ENCODE measurements at places on chromosomes 5 and 9.
A peak's percentile ranks its signal among the peaks of the same experiment; 100 is the strongest.

- no peak for DNase-seq
These were observed 336.7 kb upstream of the KIF2A start for GRCh38 chr5:61969347-61969746.

DNA sequence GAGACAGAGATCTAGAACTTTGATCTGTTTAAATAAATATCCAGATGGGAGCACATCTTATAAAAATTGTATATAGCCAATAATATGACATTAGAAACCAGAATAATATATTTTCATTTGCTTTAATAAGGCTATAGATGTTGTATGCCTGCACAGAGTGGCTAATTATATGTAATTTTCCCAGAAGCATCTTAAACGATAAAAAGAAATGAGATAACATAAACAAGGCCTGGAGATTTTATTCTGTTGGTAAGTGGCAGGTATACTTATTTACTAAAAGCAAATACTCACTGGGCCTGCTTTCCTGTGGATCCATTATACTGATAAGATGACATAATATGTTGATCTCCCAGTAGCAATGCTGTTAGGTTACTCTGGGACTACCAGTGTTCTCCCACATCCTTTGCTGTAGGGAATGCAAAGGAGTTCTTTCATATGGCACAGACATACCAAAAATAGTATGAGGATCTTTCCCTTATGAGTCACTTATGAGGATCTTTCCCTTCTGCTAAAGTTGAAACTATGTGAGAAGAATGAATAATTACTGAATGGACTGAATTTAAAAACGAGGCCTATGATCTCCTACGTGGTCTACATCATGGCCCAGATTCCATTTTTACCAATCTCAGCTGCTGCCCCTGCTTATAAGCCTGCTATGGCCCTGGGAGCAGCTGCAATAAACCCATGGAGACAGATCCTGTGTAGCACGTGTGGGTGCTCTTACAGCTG, 112.1 kb downstream of the NUDT12 start:
- DNase-seq: no peak

DNA sequence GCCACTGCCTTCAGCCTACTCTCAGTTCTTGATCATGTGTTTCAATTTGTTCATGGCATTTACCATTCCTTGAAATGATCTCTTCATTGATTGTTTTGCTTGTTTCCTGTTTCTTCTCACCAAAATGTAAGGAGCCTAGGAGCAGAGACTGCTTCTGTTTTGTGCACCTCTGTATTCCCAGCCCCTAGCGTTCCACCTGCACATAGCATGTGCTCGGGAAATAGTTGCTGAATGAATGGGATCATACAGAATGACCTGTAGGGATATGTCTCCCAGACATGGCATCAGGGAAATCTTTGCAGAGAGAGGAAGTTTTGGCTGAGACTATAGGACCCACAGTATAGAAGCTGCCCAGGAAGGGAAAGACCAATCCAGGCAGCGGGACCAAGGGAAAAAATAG, 6.2 kb upstream of the CERCAM start:
- no peak for DNase-seq

GRCh38 chr9:21804791-21805190, 2.4 kb downstream of the MTAP start:
- DNase-seq: no peak

GRCh38 chr9:126325821-126326220, 808 bp upstream of the MVB12B start:
- DNase-seq: no peak

DNA sequence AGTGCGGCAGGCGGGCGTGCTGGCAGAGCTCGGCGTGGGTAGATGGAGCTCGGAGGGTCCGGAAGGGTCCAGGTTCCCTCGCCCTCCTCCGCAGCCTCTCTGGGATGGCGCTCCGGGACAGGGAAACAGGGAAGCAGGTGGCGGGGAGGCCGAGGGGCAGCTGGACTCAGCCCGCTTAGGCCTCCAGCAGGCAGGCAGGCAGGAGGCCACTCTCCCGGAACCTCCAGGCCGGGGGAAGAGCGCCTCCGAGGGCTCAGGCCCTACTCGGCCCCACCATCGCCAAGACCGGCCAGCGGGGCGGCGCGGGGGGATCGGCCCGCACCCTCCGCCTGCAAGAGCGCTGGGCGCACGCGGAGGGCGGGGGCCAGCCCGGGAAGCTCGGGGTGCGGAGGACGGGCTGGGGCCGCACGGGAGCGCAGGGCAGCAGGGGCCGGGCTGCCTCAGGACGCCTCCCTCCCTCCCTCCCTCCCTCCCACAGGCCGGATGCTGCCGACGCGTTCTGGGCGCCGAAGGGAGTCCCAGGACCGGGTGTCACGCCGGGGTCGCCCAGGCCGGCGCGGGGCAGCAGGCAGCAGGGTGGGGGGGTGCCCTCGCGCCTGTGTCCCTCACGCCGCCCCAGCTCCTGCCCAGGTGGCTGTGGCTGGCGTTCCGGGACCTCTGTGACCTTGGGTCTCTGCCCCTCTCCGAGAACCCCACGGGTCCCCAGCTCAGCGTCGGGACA, 977 bp downstream of the MGAT4B start:
- peak; percentile 22 for DNase-seq
